Activated naive CD4-positive, alpha-beta T cell treated with anti-CD3 and anti-CD28 coated beads, Interleukin-2, amount 10 ng/mL, durations not matched to agents 7 days and 5 days (primary cell): ENCODE measurements at places on chromosomes 13 and 19.

DNA sequence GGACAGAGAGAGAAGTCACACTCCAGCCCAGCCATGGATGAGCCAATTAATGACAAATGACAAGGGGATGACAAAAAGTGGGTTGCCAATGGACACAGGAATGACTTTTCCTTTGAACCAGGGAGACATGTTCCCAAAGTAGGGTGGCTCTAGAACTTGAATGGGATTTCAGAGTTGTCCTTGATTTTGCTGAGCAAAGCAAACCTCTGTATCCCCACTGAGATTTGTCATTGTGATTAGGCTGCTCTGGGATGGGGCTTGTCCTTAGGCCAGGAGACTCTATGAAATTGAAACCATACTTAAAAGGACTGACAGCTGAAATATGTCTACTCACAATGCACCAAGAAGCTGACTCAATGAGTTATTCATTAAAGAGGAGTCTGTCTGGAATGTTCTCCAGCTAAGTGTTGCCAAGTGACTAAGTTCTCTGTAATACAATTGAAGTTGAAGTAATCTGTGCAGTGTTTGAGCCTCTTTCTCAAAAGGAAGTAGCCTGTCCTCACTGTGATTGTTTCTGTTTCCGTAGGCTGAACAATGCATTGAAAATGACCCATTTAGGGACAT lies 69.0 kb upstream of the PCDH9 start:
- DNase-seq = no peak

GRCh38 chr13:29421118-29421517 lies 174.4 kb downstream of the SLC7A1 start:
- DNase-seq = no peak

DNA sequence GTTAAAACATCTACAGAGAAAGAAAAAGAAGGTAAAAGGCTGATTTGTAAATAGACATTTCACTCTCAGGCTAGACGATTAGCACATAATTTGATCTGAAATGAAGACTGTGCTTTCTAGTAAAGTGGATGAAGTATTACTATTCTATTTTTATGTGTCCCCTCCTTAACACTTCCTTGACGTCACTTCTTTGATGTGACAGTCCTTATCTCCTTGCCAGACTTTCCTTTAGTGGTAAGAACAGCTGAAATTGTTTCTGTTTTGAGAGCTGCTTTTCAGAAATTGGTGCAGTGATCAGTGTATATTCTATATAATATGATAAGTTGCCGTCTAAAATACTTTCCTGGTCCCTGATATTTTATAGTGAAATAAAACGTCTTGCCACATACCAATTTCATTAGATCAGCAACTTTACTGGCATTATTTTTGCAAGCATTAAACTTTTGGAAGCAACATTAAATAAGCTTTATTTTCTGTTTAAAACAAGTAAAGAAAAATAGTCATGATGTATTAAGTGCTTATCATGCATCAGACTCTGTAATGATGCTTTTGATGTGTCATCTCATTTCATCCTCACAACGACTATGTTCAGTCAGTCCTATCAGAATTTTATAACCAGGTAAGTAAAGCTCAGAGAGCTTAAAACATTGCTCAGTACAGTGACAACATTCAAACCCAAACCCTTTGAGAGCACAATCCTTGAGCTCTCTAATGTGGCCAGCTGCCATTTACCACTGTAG lies 210.3 kb upstream of the PCDH9 start:
- no peak for DNase-seq

- no peak for DNase-seq
Measured at GRCh38 chr13:111999352-111999751, 67.6 kb upstream of the SOX1 start.

GRCh38 chr19:1942078-1942933 lies 1.3 kb downstream of the CSNK1G2 start:
- peak; percentile 89 for DNase-seq

GRCh38 chr13:74061926-74062595 lies 72.1 kb downstream of the KLF12 start:
- DNase-seq = peak; percentile 49

- no peak for DNase-seq
Measured at GRCh38 chr13:113026391-113026910, 57.4 kb downstream of the MCF2L start.

- DNase-seq = no peak
Measured at GRCh38 chr13:40247845-40248244, 418.6 kb downstream of the FOXO1 start.

DNA sequence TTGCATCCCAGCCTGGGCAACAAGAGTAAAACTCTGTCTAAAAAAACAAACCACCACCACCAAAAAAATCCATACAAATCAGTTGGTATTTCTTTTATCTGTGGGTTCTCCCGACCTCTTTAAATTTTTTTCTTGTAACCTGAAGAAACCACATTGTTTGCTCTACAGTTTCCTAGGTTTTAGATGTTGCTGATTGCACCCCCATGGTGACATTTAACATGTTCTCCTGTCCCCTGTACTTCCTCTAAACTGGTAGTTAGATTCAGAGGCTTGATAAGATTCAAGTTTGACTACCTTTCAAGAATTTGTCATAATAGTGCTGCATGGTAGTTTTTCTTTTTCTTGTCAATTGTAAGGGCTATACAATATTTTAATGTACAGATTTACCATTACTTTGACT lies 24.0 kb downstream of the ALG5 start:
- no peak for DNase-seq

DNA sequence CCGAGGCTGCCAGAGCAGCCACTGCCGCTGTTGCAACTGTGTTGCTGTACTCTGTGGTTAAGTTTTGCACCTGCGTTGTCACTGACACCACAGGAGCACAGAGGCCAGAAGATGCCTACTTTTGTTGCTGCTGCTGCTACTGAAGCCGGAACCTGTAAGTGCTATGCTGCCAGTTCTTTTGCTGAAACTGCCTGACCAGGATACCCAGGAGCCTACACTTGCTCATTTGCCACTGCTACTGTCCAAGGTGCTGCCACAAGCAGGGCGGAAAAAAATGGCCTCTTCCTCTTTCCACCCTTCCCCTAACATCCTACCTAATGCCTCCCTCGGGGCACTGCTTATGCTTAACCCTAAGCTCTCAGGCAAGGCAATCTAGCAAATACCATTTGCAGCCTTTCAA lies 29.0 kb upstream of the NBEA start:
- DNase-seq = no peak

- DNase-seq = no peak
Measured at GRCh38 chr19:16298334-16298733, 26.3 kb upstream of the KLF2 start.
